ENCODE measurements at places on chromosomes 16 and 17.

- no peak for DNase-seq
Measured at GRCh38 chr16:50526249-50526648, 21.9 kb upstream of the NKD1 start.

DNA sequence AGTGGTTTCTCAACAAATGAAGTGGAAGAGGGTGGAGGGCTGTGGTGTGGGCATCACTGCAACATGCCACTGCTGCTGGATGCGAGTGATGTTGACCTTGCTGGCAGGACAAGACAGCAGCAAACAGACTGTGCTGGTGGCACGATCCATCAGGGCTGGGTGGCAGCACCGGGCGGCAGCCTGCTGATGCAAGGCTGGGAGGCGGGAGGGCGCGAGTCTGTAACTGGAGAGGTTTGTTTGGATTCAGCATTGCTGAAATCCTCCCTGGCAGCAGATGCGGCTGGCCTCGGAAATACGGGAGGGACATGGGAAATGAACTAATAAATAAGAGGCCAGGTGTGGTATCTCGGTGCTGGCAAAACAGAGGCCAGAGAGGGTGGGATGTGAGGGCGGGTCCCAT, 224.2 kb downstream of the ENGASE start:
- DNase-seq = no peak

DNA sequence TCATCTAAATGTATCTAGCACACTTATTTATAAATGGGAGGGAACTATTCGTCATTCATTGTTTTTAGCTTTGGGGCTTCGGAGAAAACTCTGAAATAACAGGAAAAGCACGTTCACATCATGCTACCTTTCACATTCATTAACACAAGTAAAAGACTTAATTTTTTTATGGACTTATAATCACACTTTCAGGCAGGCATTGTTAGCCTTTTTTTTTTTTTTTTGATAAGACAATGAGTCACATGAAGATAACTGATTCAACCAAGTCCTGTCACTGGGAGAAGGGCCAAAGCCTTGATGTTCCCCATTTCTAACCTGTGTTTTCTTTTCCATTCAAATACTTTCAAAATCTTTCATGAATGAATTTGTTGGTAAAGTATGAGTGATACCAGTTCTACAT, 631.3 kb upstream of the CA10 start:
- no peak for DNase-seq

GRCh38 chr17:75410141-75410540, 4.7 kb upstream of the GRB2 start:
- DNase-seq = no peak

- no peak for DNase-seq
Measured at GRCh38 chr17:74901353-74902135, 8.1 kb upstream of the FADS6 start.

DNA sequence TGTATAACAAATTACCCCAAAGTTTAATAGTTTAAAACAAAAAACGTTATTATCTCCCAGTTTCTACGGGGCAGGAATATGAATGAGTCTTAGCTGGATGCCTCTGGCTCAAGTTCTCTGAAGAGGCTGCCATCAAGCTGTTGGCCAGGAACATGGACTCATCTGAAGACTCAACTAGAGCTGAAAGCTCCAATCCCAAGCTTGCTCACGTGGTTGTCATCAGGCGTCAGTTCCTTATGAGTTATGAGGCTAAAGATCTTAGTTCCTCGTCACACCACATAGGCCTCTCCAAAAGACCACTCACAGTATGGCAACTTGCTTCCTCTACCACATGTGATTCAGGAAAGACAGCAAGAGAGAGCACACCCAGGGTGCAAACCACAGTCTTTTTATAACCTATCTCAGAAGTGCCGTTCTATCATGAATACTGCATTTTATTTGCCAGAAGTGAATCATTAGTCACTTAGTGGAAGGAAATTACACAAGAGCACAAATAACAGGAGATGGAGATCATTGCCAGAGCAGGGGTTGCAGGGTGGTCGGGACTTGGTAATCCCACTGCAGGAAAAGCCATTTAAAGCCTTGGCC, 48.7 kb upstream of the NLK start:
- DNase-seq = no peak

DNA sequence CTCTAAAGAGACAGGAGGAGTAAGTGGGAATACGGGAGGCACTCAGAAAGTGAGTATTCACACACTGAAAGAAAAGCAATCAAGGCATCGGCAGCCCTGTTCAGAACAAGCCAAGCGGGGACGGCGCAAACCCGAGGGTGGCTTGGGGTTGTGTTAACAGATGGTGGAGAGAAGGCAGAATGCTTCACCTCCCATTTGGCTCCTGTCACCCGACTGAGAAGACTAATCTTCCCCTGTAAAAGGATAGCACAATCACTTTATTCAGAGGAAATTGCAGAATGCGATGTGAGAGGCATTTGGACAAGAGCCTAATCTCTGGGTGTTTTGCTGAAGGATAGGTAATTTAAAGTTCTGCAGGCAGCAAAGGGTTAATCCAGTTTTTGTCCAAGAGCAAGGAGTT, 119.3 kb upstream of the WSCD1 start:
- DNase-seq = no peak

- DNase-seq = no peak
Measured at GRCh38 chr16:3022684-3023414, 893 bp downstream of the HCFC1R1 start.

- DNase-seq = no peak
Measured at GRCh38 chr17:64448665-64449512, at the start of gene MILR1. MILR1 (plus strand) TSS chr17:64449115; CDS start chr17:64449169, 54 bp downstream.

- DNase-seq = peak; percentile 7
Measured at GRCh38 chr17:58811290-58811689, 55.6 kb downstream of the PPM1E start.

DNA sequence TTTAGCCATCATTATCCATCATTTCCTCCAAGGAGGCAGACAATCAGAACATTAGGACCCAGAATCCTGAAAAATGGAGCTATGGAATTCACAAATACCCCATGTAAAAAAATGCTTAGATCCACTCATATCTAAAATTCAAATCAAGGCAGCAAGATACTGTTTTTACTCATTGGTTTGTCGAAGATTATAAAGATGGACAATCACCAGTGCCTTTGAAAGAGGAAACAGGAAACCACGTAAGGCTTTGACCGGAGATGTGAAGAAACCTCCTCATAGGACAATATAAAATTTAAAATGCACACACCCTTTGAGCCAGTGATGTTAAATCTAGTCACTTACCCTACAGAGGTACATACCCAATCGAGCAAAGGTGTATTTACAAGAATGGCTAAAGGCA, 130.0 kb downstream of the XYLT1 start:
- DNase-seq = no peak

DNA sequence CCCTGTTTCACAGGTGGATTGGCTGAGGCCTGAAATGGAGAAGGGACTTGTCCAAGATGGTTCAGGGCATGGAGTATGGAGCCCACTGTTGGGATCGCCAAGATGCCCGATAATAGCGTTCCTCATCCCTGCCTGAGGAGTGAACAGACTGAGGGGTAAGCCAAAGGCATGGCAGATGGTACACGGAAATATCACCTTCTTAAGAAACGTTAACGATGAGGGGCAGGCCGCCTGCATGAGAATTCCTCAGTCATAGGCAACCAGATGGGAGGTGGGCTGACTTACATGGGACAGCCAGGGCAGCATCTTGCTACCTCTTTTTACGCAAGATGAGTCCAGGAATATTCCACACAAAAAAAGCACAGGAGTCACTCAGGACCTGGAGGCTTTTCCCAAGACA, 188.1 kb downstream of the CCDC182 start:
- DNase-seq = no peak

DNA sequence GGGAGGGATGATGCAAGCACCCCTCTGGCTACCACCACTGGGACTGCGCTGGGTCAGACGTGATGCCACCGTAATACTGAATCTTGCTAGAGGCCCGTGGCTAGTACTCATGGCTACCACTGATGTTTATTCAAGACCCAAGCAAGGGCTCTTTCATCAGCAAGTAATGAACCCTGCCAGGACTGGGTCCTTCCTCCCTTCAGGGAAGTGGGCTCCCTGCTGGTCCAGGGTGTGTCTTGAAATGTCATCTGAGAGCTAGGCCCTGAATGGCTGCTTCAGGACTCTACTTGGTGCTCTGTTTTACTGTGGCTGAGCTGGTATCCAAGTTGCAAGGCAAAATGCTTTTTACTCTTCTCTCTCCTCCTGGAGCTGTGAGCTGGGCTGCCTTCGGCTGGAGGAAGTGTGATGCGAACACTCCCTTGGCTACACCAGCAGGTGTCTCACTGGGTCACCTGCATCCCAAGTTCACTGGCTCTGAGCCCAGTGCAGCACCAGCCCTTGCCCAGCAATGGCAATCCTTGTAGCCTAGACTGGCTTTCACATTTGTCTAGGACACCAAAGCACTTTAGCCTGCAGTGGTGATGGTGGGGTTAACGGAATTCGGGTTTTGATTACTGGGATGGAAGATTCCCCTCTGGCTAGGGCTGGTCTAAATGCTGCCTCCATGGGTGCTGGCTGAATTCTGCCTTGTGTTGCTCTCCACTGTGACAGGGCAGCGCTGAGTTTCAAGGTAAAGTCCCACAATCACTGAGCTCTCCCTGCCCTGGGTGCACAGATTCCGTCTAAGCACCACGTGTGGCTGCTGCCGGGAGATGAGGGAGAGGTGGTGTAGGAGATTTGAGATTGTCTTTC, 98.6 kb downstream of the USP22 start:
- DNase-seq = no peak

DNA sequence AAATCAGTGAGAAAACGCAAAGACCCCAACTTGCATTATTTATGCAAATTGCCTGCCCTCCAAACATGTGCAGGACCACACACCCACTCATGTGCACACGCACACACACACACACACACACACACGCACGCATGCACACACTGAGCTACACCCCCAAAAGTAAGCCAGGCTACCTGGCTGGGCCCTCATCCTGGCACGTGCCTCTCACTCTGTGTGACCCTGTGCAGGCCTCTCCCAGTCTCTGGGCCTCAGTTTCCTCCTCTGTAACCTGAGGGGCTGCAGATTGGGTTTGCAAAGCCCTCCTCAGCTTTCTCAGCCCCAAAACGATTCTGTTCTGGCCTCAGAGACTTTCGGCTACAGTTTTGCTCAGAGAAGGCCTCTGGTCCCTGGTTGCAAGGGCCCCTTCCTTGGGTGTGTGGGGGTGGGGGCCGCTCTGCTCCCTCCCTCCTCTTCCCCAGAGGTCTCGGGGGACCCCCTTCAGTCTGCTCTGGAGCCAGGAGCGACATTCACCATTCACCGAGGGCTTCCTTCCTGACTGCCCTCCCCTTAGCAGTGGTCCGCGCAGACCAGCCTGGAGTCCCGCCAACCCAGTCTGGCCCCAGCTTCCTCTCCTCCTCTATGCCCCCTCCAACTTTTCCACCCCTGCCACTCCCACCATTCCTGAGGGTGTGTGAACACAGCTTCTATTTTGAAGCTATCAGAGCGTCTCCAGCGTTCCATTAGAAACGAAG, 5.4 kb upstream of the PIK3R6 start:
- DNase-seq = no peak

DNA sequence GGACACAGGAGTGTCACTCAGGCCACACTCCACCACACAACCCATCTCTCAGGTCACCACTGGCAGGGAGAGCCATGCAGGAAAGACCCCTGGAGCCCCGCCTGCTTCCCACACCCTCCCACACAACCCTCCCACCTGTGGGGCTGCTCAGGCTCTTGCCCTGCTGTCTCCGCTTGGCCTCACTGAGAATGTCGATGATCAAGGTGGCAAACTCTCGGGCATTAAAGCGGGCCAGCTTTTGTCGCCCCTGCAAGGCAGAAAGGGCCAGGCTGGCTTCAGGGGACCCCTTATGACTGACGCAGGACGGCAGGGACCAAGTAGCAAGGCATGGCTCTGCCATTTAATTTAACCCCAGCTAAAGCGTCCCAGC, 8.5 kb downstream of the TP53I13 start:
- no peak for DNase-seq

- DNase-seq = no peak
Measured at GRCh38 chr17:83071365-83071764, 8.0 kb upstream of the METRNL start.

GRCh38 chr17:29066047-29066446, 23.1 kb downstream of the PIPOX start:
- no peak for DNase-seq

- no peak for DNase-seq
Measured at GRCh38 chr16:70467113-70467512, 12.7 kb downstream of the FCSK start.

GRCh38 chr17:73911726-73912372, 267.6 kb upstream of the SDK2 start:
- DNase-seq = no peak

DNA sequence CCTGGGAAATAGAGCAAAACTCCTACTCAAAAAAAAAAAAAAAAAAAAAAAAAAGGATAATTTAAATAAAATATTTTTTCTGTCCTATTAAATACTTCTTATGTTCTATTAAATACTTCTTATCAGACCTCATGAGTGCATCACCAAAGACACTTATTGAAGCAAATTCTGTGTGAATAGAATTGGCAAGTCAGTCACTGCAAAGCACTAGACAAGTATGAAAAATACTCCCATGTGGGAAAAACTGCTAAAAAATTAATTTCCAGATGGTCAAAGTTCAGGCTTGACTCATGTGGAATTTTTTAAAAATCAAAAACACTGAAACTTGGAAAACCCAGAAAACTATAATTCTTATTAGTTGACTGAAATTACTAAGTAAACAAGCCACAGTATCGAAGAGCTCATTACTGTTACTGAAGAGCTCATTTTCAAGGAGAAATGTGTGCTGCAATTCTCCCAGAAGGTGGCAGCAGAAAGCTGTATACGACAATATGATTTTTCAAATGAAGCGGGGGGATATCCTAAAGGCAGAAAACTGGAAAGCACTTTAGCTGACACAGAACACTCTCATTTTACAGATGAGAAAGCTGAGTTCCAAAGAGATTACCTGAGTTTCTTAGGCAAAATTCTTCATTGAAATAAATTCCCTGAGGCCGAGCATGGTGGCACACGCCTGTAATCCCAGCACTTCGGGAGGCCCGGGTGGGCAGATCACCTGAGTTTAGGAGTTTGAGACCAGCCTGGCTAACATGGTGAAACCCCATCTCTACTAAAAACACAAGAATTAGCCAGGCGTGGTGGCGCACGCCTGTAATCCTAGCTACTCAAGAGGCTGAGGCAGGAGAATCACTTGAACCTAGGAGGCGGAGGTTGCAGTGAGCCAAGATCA, 15.9 kb upstream of the FBXO47 start:
- peak; percentile 66 for DNase-seq

- no peak for DNase-seq
Measured at GRCh38 chr17:27868565-27868964, 24.6 kb downstream of the LYRM9 start.

GRCh38 chr17:30443721-30444120, 33.5 kb upstream of the GOSR1 start:
- DNase-seq = no peak

DNA sequence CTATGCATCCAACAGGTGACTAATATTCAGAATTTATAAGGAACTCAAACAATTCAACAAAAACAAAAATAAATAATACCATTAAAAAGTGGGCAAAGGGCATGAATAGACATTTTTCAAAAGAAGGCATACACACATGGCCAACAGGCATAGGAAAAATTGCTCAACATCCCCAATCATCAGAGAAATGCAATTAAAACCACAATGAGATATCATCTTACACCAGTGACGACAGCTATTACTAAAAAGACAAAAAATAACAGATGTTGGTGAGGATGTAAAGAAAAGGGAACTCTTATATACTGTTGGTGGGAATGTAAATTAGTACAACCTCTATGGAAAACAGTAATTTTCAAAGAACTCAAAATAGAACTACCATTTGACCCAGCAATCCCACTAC, 250.4 kb upstream of the N4BP1 start:
- DNase-seq = no peak
